ENCODE measurements at places on chromosomes 7 and 10.

DNA sequence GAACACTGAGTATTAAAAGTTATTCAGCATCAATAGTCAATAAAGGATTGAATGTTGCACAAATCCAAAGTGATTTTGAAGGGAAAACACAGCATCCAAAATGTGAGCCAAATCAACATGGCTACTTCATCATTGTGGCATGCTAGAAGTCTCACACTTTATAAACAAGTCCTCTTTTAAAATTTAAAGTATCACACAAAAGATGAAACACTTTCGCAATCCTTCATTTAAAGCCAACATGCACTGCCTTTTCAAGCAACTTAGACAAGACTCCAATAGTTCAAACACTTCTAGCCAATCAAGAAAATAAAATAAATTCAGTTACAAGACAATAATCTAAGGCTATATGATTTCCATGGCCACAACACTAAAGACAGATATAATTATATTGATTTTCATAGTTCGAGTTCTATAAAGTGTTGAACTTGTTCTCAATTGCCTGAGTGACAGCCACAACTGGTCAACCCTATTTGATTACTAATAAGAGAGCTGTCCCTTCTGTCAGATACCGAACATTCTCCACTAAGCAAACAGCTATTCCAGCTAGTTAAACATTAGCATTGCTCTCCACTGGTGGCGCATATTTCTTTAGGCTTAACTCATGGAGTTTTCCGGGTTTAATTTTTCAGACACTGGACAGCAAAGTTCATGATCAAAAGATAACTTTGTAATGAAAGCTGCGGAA, 8.3 kb downstream of the EBF3 start:
- DNase-seq = no peak

- no peak for DNase-seq
Observed at GRCh38 chr10:75030371-75030770, 81.1 kb upstream of the SAMD8 start.

- DNase-seq = no peak
Observed at GRCh38 chr10:36808625-36809362, 316.6 kb upstream of the ANKRD30A start.

DNA sequence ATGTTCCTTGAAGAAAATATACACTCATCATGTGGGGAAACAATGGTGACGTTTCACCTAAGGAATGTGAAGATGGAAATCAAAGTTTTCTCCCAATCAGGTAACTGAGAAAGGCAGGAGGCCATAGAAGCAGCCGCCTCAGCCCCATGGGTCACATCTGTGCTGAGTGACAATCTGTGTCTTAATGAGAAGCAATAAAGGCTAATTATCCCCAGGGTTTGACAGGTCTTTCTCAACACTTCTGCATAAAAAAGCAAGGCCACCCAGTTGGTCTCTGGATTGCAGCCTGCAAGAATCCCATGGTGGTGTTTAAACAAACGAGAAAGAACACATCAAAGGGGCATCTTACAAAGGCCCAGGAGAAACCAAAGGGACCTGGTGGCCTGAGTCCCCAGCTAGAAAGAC, 91.1 kb upstream of the TNS3 start:
- no peak for DNase-seq

DNA sequence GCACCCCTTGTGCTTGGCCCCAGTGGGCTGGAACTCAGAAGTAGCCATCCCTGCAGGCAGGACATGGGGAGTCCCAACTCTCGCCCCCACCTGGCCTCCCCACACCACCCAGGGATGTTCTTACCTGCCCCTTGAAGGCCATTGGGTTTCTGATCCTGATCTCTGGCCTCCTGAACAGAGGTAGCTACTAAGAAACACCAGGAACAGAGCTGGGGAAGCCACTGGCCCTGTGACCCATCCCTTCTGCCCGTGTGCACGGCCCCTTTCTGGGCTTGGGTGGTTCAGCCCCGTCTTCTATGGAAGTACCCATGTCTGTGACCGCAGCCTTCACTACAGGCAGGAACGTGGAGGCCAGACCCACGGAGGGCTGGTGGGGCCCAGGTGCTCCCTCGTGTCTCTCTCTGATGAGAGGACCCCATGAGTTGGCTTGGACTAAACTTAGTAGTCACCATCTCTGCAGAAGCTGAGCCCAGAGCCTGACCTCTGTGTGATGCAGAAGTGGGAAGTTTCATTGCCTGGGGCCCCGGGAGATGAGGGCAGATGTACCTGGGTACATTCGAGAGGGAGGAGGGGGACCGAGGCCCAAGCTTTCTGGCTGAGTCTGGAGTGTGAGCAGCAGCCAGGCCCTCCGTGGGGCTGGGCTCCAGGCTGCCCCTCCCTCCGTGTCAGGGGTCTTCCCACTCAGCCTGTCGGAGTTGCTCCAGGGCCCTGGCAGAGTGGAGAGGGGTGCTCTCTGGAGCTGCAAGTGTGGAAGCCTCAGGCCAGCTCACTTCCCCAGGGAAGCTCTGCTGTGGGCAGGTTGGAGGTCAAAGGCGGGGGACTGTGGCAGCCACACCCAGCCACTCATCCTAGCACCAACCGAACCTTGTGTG, 81.0 kb downstream of the MKI67 start:
- DNase-seq = no peak
